ENCODE measurements at places on chromosomes 7 and 10.

GRCh38 chr10:55024713-55025112 lies 223.7 kb upstream of the PCDH15 start:
- DNase-seq = no peak

DNA sequence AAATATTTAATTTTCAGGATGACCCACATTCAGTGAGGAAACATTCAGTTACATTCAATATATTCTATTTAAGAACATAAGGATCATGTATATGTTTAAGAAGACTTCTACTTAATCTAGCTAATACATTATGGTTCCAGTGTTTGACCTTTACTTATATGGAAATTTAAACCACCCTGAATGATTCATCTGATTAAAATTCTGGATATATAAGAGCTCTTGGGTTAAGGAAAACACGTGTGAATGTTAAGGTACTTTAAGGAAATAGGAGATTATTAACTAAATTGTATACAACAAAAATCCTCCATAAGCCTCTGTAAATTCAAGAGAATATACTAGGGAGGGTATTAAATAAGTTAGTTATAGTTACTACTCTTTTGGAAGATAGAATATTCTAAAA lies 40.9 kb downstream of the HDAC9 start:
- no peak for DNase-seq

GRCh38 chr10:124095096-124095495 lies 1.7 kb upstream of the CHST15 start:
- DNase-seq = no peak

- no peak for DNase-seq
Observed at GRCh38 chr10:127344346-127344745, 148.0 kb upstream of the INSYN2A start.

DNA sequence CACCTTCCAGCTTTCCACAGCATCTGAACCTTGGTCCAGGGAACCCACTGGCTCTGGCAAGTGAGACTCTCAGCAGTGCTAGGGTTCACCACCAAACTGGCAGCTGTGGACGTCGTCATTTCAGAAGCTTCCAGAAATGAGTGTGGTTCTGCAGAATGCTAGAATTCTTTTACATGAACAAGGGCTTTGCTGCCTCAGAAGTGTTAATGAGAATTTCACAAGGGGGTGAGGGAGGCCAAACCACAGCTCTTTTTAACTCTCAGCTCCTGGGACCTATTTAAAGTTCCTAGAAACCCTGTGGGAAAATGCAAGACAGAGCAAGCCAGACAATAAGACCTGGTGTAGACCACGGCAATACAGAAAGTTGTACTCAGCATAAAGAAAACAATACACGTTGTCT lies 129.3 kb upstream of the BET1 start:
- DNase-seq = no peak

DNA sequence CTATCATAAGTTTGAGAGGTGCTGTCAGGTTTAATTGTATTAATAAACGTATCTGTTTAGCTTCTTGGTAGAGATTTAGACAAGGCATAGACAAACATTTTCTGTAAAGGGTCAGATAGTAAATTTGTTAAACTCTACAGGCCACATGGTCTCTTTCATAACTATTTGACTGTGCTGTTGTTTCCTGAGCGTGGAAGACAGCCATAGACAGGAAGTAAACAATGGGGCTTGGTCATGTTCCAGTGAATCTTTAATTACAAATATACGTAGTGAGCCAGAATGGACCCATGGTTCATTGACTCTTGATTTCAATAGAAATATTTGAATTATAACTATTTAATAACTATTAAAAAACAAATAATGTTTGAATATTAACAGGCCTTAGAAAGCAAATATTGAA lies 451.1 kb downstream of the SH2D4B start:
- no peak for DNase-seq

DNA sequence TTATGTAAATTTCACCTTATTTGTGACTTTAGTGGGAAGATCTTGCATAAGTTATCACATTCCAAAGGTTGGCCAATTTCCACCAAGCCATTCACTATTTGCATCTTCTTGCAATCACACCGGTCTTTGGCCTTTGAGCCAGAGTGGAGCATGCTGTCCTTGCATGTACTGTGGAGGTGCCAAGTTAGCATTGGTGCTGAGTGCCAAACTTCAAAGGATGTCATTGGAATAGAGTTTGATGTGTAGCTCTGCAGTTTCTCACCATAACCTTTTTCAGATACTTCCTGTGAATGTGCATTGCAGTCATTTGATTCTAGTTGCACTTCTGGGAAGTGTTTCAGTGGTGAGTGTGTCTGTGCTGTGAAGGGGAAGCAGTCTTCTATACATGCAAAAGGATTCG lies 620.6 kb downstream of the SUGCT start:
- no peak for DNase-seq

- DNase-seq = no peak
Observed at GRCh38 chr10:97321804-97322190, 2.7 kb downstream of the FRAT1 start.

- DNase-seq = no peak
Observed at GRCh38 chr7:66380272-66380888, 175.2 kb downstream of the TPST1 start.

- no peak for DNase-seq
Observed at GRCh38 chr10:97593421-97593820, 3.9 kb downstream of the C10orf62 start.

DNA sequence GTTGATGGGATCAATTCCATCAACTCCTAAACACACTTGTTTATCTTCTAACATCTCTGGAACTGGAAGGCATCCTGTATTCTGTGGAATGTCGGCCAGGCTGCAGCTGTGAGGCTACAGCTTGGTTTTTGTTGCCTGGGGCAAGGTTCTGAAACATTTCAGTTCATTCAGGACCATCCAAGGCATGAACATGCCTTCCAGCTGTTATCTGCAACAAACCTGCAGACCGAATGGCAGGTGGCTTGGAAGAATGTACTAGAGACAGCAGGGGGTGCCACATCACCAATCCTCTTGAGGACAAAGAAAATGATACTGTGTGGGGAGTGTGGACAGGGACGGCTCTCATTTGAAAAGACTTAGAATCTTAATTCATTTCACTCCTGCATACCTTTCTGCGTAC lies 12.4 kb downstream of the PAPOLB start:
- DNase-seq = no peak

DNA sequence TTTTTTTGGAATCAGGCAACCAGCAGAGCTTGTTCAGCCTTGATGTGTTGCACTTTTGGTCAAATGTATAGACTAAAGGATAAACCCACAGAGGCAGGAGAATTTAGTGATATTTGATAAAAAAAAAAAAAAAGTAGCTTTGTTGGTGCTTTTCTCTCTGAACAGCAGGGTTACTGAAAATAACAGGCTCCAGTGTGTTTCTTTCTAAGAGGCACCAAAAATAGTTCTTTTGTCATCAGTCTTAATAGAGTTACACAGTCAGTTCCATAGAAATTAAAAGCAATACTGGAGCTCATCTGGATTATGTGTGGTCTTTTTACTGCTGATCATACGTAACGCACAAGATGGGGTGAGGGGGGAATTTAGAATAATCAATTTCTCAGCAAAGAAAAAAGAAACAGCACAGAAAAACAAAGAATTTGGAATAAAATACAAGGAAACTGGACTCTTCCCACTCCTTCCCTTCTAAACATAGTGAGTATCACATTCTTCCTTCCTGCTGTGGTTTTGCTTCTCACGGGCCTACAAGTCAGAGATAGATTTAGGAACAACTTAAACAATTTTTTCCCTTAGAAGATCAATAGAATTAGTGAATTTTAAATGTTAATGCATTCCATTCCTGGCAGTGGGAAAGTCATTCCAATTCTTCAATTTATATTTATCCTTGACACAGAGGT lies 178.8 kb upstream of the AKR1E2 start:
- DNase-seq = no peak

GRCh38 chr10:99841746-99842145 lies 59.3 kb downstream of the ABCC2 start:
- no peak for DNase-seq

GRCh38 chr7:112133328-112133727 lies 72.9 kb downstream of the DOCK4 start:
- DNase-seq = no peak

DNA sequence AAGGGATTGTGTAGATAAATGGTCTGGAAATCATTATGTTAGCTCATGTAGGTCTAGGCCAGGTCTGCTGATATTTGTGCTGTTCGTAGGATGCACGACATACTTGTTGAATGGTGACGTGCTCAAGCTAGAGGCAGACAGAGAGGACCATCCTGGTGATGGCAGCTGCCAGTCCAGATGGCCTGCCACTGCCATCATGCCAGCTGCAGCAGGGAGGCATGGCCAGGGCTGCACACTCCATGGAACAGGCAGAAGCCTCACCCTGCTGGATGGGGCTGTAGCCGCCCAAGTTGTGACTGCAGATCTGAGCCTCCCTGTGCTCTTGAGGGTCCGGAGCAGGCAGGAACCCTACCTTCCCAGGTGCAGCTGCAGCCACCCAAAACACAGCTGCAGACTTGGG lies 80.3 kb downstream of the SPDYE5 start:
- DNase-seq = no peak

DNA sequence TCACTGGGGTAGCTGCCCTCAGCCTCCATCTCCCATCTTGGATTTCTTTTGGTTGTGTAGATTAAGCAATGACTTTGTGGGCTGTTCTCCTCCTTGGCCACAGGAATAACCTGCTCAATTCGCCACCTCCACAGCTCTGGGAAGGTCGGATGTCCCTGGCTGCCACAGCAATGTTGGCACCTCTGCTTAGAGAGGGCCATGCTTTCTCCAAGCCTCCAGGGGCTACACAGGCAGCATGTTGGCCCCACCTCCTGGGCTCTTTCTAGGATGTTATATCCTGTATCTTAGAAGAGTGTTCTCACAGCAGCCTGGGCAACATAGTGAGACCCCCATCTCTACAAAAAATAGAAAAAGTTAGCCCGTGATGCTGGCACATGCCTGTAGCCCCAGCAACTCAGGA lies 35.4 kb upstream of the FXYD4 start:
- DNase-seq = no peak

GRCh38 chr10:90126256-90126595 lies 424.8 kb downstream of the KIF20B start:
- DNase-seq = no peak

DNA sequence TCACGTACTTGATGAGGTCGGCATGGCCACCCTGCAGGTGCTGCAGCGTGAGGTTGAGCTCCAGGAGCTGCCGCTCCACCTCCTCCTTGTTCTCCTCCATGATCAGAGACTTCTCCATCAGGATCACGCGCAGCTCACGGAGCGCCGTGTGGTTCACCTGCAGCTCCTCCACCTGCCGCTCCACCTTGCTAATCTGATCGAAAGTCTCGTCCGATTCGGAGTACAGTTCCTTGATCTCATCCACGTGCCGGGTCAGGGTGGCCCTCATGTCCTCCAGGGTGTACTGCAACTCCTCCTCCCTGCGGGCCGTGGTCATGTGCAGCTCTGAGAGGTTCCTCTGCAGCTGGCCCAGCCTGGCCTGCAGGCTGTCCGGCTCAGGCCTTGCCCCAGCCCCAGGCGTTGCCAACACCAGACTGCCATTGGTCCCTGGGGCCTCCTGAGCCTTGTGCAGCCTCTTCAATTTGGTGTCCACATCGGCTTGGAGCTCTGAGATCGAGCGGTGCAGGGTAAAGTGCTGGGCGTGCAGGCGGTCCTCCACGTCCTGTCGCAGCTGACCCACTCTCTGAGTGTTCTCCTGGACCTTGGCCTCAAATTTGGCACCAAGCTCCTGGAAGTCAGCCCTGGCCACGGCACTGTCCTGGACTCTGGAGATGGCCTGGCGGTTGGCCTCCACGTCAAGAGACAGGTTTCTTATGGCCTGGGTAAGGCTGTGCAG lies 13.9 kb downstream of the MMRN2 start:
- DNase-seq = no peak

DNA sequence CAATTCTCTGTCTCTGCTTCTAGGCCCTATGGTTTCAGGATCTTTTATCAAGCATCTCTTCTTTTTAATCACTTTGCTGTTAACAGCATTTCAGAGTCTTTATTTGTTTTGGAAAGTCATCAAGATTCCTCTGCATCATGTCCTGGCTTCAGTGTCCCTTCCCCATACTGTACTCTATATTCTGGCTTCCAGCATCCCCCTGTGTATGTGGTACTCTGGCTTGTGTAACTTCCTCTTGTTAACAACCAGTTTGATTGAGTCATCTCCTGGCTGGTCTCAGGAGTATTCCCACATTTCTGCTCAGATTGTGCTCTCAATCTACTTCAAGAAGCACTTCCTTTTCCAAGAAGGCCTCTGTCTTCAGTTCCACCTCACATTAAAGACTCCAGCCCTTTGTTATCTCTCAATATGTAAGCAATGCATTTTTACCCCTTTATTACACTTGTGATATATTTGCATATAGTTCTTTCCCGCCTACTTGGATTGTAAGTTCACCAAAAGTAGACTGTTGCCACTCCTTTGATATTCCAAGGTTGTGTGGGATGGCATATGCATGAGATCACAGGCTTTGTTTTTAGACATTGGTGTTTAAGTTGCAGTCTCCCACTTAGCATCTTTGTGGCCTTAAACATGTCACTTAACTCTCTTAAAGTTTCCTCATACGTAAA lies 15.1 kb upstream of the ATE1 start:
- DNase-seq = no peak

DNA sequence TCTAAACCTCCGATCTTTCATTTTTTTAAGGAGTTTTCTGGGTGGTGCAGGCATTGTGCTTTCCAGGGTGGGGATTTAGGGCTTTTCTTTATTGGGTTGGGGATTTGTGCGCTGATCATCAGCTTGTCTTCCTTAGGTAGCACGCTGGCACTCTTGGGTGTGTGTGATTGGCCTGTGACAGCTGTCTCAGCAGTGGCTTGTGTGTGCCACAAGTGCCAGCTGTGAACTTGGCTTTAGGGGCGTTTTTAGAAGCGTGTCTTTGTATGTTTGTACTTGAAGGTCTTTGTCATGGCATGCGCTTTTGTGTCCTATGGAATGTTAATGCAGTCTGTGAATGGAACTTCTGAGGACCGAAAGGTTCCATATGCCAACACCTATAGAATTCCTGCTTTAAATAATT lies 788 bp downstream of the AKAP9 start:
- peak; percentile 11 for DNase-seq

DNA sequence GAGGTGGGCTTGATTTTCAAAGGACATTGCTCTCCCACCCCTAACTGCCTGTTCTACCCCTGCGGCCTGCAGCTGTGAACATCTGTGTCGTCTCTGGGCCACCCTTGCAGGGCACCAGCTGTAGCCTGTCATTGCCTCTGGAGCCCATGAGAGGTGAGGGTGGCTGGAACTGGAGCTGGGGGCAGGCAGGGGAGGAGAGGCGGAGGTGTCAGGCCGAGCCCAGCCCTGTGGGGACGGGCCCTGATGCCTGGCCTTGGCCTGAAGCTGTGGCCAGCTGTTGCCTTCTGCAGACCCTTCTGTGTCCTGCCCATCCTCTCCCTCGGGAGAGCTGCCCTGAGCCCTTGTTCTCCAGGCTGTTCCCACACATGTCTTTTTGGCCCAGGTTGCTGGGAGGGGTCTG lies 44.5 kb downstream of the PALD1 start:
- DNase-seq = no peak

DNA sequence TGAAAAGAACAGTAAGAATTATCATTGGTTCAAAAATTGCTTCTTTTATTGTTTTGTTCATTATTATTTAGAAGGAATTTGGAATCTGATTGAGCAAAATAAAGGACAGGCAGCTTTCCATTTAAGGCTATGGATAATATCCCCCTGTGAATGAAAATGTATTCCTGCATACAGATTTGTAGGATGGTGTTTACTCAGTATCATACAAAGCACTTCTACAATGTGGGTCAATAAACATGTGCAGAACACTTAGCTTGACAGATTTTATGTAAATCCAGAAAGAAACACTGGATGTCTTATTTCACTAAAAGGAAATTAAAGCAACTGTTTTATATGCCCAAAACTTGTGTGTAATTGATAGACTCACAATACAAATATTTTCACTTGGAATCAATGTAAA lies 189.7 kb downstream of the THSD7A start:
- no peak for DNase-seq

GRCh38 chr7:158576050-158576762 lies 11.4 kb downstream of the PTPRN2 start:
- no peak for DNase-seq
